ENCODE measurements at places on chromosomes 16 and 17. TPM values are rescaled to one million over a fixed set of nuclear protein-coding genes. Genes with fewer than 3 reads are reported as not detected.

The SLC12A3 gene
- not detected for total RNA-seq

The PRR29 gene
- total RNA-seq, result 0.85 TPM

The MFAP4 gene
- not detected for total RNA-seq

The LPCAT2 gene
- 23.9 TPM for total RNA-seq

The AANAT gene
- total RNA-seq, result not detected

The ADAM11 gene
- under 0.01 TPM for total RNA-seq

The KRT24 gene
- not detected for total RNA-seq

The HBA1 gene
- not detected for total RNA-seq

The TLCD1 gene
- total RNA-seq, result 0.85 TPM

The MYCBPAP gene
- total RNA-seq, result 0.42 TPM

The SPN gene
- not detected for total RNA-seq

The CD300C gene
- not detected for total RNA-seq

The PITPNM3 gene
- total RNA-seq, result 0.34 TPM

The MT3 gene
- total RNA-seq, result not detected

The PRSS8 gene
- total RNA-seq, result not detected

The HOXB3 gene
- 11.9 TPM for total RNA-seq

The BOLA2B gene
- total RNA-seq, result 57.5 TPM

The KRT13 gene
- not detected for total RNA-seq

The SKAP1 gene
- 0.17 TPM for total RNA-seq

The SLFN14 gene
- total RNA-seq, result not detected

The DNAAF1 gene
- under 0.01 TPM for total RNA-seq

The FBXW10B gene
- total RNA-seq, result 0.79 TPM

The PRCD gene
- 0.68 TPM for total RNA-seq

The ITGAD gene
- total RNA-seq, result not detected

The C1QTNF8 gene
- total RNA-seq, result not detected

The MYL11 gene
- total RNA-seq, result not detected

The GABARAP gene
- total RNA-seq, result 148 TPM

The YPEL3 gene
- 25.0 TPM for total RNA-seq

The ABCC12 gene
- not detected for total RNA-seq

The EIF3C gene
- 147 TPM for total RNA-seq

The TBX2 gene
- 0.09 TPM for total RNA-seq

The KRT31 gene
- not detected for total RNA-seq

The SMIM36 gene
- not detected for total RNA-seq

The TNFRSF13B gene
- not detected for total RNA-seq

The PERCC1 gene
- total RNA-seq, result not detected

The CCL5 gene
- 0.17 TPM for total RNA-seq

The AOC2 gene
- total RNA-seq, result 0.42 TPM

The OR3A3 gene
- total RNA-seq, result not detected

The ZNF232 gene
- total RNA-seq, result 6.3 TPM

The TUFM gene
- 127 TPM for total RNA-seq

The MYO1D gene
- 64.4 TPM for total RNA-seq

The C16orf54 gene
- total RNA-seq, result not detected

The NME1 gene
- 135 TPM for total RNA-seq

The MPDU1 gene
- 113 TPM for total RNA-seq

The INCA1 gene
- total RNA-seq, result 0.34 TPM

The IL21R gene
- under 0.01 TPM for total RNA-seq

The GPRC5C gene
- total RNA-seq, result 1.8 TPM

The PEX12 gene
- 3.9 TPM for total RNA-seq

The FOXJ1 gene
- total RNA-seq, result not detected

The PRR35 gene
- not detected for total RNA-seq

The ACSM2B gene
- total RNA-seq, result 0.34 TPM

The ELOB gene
- 314 TPM for total RNA-seq

The MT4 gene
- total RNA-seq, result not detected

The ZNF469 gene
- total RNA-seq, result 1.0 TPM

The RHBDL3 gene
- 0.05 TPM for total RNA-seq
